ENCODE measurements at places on chromosomes 3 and 15. TPM values are rescaled to one million over a fixed set of nuclear protein-coding genes. Genes with fewer than 3 reads are reported as not detected.

Gene SOX14
- total RNA-seq, result not detected

Gene CLASP2
- total RNA-seq, result 48.8 TPM

Gene ADAMTS7
- 2.4 TPM for total RNA-seq

Gene TNFAIP8L3
- 8.1 TPM for total RNA-seq

Gene FETUB
- total RNA-seq, result not detected

Gene GAP43
- total RNA-seq, result not detected

Gene IGF2BP2
- 42.4 TPM for total RNA-seq
